ENCODE measurements at places on chromosomes 11 and 22.

GRCh38 chr22:27099946-27100722 is 442.7 kb downstream of the MIAT start:
- DNase-seq = no peak

DNA sequence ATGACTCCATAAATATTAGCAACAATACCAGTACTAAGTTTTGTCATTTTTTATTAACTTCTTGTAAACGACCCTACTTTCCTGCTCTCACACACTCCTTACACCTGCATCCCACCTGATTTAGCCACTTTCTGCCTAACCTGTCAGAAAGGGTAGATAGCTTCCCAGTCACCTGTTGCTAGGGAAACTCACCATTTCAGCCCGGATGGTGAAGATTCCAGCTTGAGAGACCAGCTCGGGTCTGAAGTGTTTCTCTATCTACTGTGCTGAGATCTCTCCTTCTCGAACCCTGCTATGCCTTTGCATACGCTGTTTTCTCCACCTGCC is at the start of gene PARVG:
Gene PARVG (plus strand): TSS at position 220 of the 327 bp plus-strand sequence. CDS start 2,405 bp downstream, outside the sequence.
- DNase-seq = peak; percentile 8

DNA sequence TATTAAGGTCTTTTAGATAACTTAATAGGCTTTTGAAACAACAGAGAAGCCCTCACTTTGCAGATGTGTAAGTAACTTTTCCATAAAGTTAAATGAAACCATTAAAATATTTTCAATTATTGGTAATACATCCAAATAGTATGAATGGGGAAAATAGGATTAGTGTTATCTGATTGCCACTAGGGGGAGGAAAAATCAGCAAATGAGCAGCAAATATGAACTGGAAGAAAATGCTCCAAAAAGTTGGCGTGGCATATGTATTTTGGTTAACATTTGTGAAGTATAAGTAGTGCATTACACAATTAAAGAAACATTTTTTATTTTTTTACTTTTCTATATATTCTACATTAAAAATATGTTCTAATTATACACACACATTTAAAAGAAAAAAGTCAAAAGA is 259.8 kb upstream of the ANO5 start:
- DNase-seq = no peak

DNA sequence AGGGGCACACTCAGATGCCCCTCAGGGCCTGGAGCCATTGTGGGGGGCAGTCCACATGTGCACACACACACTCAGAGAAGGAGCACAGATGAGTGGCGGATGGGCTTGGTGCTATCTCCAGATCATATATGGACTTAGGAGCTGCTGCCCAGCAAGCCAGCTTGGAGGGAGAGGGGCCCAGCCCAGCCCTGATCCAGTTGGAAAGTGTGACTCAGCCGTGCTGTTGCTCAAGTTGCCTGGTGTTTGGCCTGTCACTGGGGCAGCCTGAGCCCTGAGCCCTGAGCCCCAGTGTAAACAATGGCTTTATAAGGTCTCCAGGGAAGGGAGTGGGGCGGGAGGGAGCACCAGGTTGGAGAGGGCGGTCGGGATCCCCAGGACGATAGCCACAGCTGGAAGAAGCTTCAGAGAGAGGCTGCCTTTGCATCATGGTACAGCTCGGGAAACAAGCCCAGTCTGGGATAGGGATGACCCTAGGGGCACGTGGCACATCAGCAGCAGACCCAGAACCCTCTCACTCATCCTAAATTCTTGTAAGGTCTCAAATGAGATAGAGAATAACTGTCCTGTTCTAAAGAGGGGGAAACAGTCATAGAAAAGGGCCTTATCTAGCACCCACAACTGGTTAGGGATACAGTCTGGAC is 4.8 kb downstream of the SELENOM start:
- DNase-seq = no peak

- no peak for DNase-seq
These were observed 35.8 kb upstream of the HSD17B12 start for GRCh38 chr11:43644621-43645299.

GRCh38 chr11:28822576-28822975 is 714.4 kb downstream of the METTL15 start:
- no peak for DNase-seq
